DMS79 treated with DMSO at 0.1 percent for 48 hours (cell line): ENCODE measurements at places on chromosomes 3 and 15.
A peak's percentile ranks its signal among the peaks of the same experiment; 100 is the strongest.

DNA sequence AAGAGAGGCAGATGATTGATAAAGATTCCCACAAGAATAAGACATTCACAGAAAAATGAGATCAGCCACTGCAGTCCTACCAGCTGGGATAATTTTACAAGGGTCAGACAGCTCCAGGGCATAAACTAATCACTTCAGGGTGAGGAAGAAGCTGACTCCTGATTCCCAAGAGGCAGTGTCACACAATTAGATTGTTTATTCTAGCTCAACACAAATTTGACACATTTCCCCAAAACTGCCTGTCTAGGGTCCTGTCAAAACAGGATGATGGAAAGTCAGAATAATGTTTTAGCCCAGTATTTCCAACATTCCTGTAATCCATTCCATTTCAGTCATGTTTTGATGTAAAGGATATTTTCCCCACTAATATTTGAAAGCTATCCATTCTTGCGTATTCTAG lies 110.8 kb downstream of the TNIK start:
- no peak for DNase-seq

- no peak for DNase-seq
These were observed 22.7 kb upstream of the LCTL start for GRCh38 chr15:66588537-66588936.

GRCh38 chr3:196992461-196993065 lies 23.9 kb upstream of the PIGZ start:
- no peak for DNase-seq

DNA sequence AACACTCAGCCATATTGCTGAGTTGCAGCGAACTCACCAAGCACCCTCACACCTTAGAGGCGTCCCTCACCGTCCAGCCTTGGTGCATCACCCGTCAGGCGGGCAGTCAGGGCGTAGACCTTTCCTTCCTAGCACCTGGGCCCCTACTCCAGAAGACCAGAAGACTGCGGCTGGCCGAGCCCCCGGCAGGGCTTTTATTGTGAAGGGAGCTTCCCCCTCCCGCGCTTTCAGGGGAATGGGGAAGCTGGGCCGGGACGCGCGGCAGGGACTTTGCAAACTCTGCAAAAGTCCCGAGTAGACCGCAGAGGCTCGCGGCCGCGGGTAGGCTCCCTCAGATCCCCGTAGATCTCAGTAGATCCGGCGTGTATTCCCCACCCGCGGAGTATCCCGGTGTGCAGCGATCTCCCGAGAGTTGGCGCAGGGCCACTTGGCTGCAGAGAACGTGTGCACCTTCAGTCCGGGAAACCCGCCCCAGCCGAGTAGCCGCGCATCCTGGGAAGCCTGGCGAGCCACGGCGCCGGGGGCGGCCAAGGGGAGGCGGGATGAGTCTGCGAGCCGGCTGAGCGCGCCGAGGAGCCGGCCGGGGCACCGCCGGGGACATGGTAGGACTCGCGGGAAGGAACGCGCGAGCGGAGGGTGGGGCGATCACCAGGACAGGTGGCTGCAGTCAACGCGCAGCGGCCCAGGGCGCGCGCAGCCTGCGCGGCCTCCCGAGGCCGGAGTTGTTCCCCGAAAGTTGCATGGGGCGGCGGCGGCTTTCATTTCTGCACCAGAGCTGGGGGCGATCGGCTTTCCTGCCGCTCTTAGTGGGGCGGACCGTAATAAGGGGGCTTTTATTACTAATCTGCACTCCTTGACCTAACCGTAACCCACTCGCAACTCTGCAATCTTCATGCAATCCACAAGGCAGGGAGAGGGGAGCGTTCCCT lies at the start of gene GASK1A:
Gene GASK1A (plus strand): TSS at position 268 of the 929 bp plus-strand sequence. CDS start 332 bp downstream, at position 600.
- DNase-seq = peak; percentile 17

DNA sequence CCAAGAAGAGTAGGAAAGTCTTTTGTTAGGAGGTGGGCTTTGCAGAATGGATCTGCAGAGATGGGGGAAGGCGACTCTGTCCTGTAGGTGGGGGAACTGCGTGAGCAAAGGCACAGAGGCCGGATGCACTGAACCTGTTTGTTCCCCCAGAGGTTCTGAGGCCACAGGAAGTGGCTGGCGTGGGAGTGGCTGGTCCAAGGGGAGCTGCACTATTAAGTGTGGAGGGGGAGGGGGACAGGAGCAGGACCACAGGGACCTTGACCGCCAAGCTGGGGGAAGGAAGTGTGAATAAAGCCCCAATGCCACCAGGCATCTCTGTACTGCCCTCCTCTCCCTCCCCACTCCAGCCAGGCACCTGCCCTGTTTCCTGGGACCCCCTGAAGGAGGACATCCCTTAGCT lies 51.8 kb downstream of the CYP11A1 start:
- no peak for DNase-seq

- no peak for DNase-seq
These were observed 481.2 kb upstream of the ZNF717 start for GRCh38 chr3:76266511-76266910.

DNA sequence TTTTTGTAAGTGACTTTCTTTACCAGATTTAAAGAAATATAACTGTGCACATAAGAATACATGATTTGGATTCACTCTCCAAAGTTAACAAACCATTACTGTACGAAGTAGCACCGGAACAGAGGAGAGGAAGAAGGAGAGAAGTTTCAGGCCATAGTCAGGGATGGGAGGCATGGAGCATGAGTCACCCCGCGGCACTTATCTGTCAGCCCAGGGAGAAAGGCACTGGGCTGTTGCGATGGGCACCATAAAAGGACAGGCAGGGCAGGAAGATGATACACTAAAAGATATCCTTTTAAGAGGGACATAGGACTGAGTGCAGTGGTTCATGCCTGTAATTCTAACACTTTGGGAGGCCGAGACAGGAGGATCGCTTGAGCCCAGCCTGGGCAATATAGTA lies 37.0 kb downstream of the TTC23 start:
- DNase-seq = no peak

- DNase-seq = no peak
These were observed at the start of the genes DUOX1 and DUOXA1 for GRCh38 chr15:45129651-45130129. Gene DUOX1 (plus strand): TSS chr15:45129994. CDS start chr15:45131967, 1,973 bp downstream. Gene DUOXA1 (minus strand): TSS chr15:45129879. CDS start chr15:45123014, 6,865 bp downstream.

GRCh38 chr3:123627673-123628670 lies 43.1 kb upstream of the HACD2 start:
- no peak for DNase-seq
